ENCODE measurements at places on chromosomes 2 and 18.

GRCh38 chr2:206471524-206472062, 28.3 kb downstream of the ADAM23 start:
- DNase-seq, result no peak

DNA sequence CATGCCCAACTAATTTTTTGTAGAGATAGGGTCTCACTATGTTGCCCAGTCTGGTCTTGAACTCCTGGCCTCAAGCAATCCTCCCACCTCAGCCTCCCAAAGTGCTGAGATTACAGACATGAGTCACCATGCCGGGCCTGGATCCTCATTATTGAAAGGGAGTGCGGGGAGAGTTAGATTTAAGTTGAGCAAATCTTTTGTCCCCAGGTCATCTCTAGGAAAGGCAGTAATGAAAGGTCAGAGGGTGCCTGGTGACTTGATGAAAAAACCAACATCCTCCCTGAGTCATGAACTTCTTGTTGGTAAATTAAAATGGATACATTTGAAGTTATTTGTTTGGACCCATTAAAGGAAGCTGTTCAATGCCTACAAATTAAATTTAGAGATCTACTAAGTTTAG, 25.1 kb downstream of the STAT4 start:
- no peak for DNase-seq

GRCh38 chr2:72118386-72118785, 29.3 kb downstream of the CYP26B1 start:
- no peak for DNase-seq

DNA sequence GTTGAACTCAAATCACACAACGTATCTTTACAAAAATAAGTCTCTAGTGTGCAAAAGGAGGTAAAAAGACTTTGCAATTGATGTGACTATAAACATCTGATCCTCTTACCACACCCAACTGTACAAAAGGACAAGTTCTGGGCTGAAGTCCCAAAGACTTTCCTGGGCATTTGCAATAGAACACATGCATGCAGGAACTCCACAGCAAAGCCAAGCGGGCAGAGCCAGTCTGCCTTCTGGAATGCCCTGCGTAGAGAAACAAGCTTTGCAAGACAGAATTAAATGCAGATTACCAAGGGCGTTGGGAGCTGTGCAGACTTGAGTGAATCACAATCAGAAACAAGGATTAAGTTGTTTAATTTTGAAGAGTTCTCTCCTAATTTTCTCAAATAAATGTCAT, 208.4 kb upstream of the ZNF521 start:
- DNase-seq, result no peak

DNA sequence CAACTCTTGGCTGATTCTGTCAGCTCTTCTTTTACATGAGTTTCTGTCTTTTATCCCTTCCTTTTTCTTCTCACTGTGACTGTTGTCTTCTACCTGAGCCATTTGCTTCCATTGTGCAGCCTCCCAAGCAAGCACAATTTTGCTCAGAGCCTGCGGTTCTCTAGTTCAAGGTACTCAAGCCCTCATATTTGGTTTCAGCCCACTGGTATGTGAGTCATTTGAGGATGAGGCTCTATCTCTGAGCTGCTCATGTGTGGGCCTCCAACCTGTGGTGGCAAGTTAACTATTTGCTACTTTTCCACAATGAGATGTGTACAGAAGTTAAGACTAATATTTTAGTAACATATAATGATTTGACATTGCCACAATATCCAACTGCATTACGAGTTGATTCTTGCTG, 183.0 kb downstream of the PHLPP1 start:
- DNase-seq, result no peak

- no peak for DNase-seq
Measured at GRCh38 chr2:161217597-161218185, 57.5 kb downstream of the TANK start.

DNA sequence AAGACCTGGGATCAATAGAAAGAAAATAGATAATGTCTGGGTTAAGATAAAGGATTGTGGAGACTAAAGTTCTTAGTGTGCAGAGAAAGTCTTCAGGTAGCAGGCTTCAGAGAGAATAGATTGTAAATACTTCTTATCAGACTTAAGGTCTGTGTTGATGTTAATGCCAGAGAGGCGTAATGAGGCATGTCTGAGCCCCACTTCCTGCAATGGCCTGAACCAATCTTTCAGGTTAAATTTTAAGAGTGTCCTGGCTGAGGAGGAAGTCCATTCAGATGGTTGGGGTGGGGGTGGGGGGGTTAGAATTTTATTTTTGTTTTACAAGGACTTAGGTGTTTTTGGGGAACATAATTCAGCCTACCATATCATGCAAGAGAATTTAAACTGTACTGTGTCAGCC, 129.5 kb downstream of the EVA1A start:
- DNase-seq, result no peak

DNA sequence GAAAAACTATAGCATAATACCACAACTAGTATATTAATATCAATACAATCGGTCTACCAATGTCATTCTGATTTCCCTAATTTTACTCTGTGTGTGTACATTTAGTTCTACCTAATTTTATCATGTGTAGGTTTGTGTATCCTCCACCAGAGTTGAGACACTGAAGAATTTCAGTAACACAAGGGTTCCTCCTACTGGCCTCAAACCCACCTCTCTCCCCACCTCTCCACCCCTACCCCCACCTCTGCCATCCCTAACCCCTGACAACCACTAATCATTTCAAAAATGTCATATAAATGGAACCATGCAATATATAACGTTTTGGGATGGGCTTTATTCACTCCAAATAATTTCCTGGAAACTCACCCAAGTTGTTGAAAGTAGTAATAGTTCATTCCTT, 117.9 kb downstream of the LYPD6 start:
- DNase-seq, result no peak

DNA sequence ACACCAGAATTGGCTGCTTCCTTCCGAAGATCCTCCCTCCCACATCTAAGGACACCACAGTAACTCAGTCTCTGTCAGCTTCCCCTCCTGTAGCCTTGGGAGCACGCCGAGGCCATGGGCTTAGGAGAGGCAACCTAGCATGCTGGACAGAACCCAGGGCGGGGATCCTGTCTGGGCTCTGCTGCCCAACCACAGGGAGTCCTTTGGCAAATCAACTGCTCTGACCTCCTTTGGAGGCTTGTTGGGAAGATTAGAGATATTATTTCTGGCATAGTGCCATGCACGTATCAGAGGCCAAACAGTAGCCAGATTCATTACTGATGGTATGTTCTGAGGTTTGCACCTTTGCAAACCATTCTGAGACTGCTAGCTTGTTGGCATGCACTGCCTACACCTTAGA, 262.7 kb upstream of the EPAS1 start:
- no peak for DNase-seq

GRCh38 chr18:23981369-23981980, 33.1 kb upstream of the TTC39C start:
- no peak for DNase-seq

GRCh38 chr2:128166746-128167353, 75.8 kb downstream of the UGGT1 start:
- DNase-seq, result no peak

- no peak for DNase-seq
Measured at GRCh38 chr18:63975628-63976027, 5.7 kb downstream of the SERPINB8 start.

DNA sequence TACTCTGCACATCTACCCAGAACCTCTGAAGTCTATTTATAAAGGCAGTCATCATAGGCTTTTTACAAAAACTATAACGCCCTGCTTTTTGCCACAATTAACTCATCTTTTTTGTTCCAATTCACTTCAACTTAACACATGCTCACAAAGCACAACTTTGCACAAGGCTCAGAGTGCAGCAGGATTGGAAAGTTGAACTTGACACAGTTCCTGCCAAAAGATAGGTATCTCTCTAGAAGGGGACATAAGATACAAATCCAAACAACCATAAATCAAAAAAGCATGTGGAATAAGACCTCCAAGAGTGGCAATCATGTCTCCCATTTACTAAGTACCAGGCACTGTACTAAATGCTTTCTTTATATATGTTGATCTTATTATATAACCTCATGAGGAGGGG, 36.2 kb downstream of the RPL37A start:
- DNase-seq, result no peak

- no peak for DNase-seq
Measured at GRCh38 chr18:28690836-28691495, 514.0 kb upstream of the CDH2 start.

GRCh38 chr2:241534701-241535375, 23.7 kb upstream of the BOK start:
- DNase-seq, result no peak

DNA sequence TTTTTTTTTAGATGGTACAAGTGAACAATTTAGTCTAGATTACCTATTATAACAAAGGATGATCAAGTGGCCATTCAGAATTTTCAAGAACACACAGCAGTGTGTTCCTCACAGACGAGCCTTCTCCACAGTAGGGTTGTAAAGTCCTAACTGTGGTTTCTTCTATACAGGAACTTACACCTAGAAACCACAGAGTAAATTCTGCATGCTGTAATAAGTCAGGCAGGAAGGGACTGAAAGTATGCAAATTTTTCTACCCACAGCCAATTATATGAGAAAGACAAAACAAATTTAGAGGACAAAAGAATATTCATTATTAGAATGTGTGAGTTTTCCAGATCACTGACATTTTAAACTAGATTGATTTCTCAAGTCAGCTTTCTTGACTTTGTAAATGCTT, 99.5 kb downstream of the RBMS1 start:
- no peak for DNase-seq

DNA sequence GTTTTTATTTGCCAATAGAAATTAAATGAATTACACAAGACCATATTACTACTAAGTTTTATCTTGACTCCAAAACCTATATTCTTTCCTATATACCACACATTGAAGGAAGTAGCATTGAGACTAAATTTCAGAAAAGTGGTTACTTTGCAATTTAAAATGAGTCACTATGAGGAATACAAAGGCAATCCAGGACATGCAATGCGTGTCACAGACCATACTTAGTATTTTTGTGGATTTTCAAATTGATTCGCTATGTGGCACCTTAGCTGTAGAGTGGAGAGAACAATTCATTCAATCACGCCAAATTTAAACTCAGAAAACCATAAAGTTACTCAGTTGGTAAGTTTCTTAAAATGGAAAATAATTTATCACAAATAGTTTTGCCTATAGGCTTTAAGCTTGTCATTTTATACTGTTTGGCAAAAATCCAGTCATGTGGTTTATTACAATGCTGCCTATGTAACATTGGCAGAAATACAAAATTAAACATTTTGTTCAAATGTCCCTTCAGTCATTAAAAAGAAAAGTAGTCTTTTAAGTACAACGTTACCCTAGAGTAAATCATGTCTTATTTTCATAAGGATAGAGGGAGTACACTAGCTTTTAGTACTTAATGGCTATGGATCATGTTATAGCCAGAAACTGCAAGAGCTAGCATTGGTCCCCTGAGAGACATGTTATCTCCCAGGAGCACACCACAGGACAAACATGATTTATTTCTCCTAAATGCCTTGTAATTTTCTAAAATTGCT, 222.8 kb upstream of the CDH7 start:
- DNase-seq, result no peak

DNA sequence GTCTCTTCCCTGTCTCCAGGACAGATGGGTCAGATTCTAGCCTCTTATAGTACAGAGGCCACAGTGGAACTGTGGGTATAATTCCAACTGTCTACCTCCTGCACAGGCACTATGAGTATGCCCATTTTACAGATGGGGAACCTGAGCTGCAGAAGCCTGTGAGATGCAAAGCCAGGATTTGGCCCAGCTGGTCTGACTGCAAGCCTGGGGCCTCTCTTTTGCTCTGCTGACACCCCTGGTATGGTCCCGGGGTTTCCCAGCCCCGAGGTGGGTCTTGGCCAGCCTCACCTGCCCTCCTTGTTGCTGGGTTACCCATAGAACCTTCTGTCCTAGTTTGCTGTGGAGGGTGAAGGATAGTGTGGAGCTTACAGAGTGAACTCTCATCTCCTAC, 9.8 kb downstream of the HS6ST1 start:
- no peak for DNase-seq

DNA sequence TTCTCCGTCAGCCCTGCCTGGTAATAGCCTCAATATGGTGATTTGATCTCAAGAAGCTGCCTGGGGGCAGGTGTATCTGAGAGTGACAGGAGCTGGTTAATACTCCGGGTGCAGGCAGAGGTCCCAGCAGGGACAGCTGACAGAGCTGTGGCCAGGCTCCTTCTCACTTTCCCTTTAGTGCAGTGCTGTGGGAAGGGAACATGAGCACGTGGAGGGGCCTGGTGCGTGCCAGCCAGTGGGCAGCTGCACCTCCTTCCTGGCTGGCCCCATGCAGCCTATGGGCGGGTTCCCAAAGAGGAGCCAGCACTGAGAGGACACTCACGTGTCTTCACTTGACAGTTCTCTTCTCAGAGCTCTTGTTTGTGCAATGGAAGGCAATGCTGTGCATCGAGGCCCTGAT, 9.1 kb downstream of the CNNM4 start:
- DNase-seq, result no peak

DNA sequence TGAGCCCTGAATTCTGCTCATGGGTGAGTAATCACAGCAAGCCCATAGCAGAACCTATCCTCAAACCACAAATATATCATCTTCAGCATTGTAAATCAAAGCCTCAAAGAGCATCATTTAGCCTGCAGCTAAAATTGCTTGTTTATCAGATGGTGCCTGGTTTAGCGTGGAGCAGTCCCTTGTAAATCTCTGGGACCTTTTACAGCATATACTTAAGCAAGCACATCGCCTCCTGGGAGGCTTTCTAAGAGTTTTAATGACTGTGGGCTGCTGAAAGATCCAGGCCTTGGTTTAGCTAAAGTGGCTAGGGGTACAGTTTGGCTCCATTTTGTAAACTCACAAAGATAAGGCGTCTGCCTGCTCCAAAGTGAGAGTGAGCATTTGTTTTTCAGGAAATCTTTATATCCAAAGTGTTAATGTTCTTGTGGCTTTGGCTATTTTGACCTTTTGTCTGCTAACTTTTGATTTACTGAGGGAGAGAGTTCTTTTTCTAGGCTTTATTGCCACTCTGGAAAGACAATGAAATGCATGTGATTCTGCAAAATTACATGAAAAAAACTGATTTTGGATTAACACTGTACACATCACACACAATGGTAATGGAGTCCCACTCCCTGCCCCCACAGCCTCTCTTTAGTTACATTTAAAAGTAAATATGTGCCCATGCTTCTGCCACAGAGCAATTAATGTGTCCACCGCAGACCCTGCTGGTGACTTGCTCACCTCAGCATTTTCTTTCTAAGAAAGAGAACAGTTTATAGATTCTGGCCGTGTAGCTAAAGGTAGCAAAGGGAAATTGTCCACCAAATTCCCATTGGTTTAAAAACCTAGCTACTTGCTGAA, 194.8 kb downstream of the LNPK start:
- DNase-seq, result no peak

DNA sequence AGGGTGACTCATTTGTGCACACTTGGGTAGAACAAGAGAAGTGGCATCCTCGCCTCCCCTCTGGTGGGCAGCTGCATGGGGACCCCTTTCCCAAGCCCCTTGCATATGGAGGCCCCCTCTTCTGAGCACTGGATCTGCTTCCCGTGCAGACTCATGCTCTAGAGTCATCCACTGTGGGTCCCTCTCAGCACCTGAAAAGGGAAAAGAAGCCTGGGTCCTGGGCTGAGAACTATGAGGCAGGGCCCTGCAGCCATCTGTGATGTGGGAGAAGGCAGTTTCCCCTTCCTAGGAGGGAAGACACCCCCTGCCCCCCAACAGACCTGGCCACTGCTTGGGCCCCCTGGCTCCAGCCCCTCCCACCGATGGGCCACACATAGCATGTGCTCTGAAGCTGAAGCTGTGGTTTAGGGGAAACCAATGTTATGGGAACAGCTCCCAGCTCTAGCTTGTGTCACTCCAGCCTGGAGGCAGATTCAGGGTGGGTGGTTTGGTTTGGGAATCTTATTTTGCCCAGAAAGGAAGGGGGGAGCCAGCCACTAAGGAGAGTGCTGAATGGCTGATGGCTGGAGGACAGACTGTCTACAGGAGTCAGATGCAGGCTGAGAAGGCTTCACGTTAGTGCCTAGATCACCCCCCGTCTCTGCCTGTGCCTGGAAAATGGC, 172.8 kb downstream of the GLI2 start:
- no peak for DNase-seq

Measured in NCI-H1694 (cell line).